ENCODE measurements at places on chromosomes 11 and 22. TPM values are rescaled to one million over a fixed set of nuclear protein-coding genes. Genes with fewer than 3 reads are reported as not detected.

DNA sequence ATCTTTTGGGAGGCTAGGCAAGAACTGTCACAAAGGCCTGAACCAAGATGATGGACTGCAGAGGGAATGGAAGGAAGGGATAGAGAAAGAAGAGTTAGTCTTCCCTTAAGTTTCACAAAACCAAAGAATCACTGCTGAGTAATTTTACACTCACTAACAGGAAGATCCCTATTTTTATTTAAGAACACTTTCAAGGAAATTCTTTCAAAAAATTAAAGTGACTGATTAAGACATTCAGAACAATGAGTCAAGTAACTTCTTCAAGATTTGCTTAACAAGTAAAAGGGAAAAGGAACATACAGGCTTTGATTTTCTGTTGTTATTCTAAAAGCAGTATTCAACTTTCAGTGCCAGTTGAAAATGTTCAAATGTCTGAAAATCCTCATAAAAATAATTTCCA, 3.1 kb downstream of the PITPNB start:
- DNase-seq: no peak
- H3K4me3 ChIP-seq: no peak overlapping the region
- no peaks in the 10 kb centered on the region for H3K27me3 ChIP-seq

- no peak for DNase-seq
- H3K27me3 ChIP-seq: no peaks in the 10 kb centered on the region
- H3K4me1 ChIP-seq: no peaks in the 10 kb centered on the region
- H3K4me3 ChIP-seq: no peak overlapping the region
- H3K36me3 ChIP-seq: no peaks in the 10 kb centered on the region
- H3K27ac ChIP-seq: no peak overlapping the region
Measured at GRCh38 chr22:50053861-50054260, 4.2 kb downstream of the TTLL8 start.

Gene RASGRP2
- 42.6 TPM for total RNA-seq

Gene FUT4
- 9.5 TPM for total RNA-seq

Gene KRTAP5-8
- total RNA-seq: 0.35 TPM

- H3K27me3 ChIP-seq: peaks cover 3% of the 10 kb centered on the region
- no peak for DNase-seq
- peak overlapping the region; percentile 32 for H3K4me3 ChIP-seq
Measured at GRCh38 chr22:24423519-24424000, 3.8 kb upstream of the ADORA2A start.

Gene TCN2
- total RNA-seq: 71.3 TPM

Gene MS4A7
- 47.6 TPM for total RNA-seq

DNA sequence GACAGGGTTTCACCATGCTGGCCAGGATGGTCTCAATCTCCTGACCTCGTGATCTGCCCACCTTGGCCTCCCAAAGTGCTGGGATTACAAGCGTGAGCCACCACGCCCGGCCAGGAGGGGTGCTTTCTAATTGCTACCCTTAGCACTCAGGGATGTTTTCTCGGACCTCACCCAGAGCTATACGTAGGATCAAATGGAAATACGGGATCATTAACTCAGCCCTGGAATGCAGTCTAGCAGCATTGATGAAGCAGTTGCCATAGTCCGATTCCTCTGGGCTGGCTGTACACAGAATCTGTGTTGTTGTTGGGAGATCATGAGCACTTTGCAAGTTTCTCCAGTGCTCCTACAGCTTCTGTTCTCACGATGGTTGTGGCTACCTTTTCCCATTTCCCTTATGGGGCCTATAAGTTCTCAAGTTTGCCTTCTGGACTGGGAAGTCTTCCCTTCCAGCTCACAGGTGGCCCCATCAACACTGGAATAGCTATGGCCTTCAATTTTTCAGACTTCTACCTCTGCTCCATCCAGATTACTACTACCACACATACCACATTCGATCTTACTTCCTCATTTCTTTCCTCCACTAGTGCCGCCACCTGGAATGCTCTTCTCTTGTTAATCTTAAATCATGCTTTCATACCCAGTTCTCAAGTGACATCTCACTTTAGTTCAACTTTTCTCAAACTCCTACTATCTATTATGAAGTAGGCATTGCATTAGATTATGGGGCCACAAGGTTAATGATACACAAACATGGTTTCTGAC, 16.1 kb upstream of the PCF11 start:
- no peaks in the 10 kb centered on the region for H3K4me1 ChIP-seq
- H3K4me3 ChIP-seq: no peak overlapping the region
- no peaks in the 10 kb centered on the region for H3K36me3 ChIP-seq
- H3K27ac ChIP-seq: no peak overlapping the region

DNA sequence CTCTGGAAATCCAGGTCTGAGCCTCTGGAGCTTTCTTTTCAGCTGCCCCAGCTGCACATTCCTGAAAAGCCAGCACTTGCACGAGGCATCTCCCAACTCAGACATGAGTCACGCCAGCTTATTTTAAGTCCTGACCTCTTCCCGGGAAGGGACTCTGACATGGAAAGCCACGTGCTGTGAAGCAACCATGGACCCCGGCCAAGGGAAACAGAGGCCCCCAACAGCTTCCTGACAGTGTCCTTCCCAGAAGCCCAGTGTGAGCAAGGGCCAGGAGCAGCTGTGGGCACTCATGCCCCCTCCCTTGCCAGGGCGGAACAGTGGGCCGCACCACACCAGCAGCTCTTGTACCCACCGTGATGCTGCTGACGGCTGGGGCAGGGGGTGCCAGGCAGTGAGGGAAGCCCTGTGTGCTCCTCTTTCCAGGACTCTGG, 118.8 kb upstream of the CADM1 start:
- H3K4me3 ChIP-seq: no peak overlapping the region
- H3K36me3 ChIP-seq: no peaks in the 10 kb centered on the region
- H3K27me3 ChIP-seq: no peaks in the 10 kb centered on the region
- no peak overlapping the region for H3K27ac ChIP-seq
- no peak for DNase-seq

Gene TMEM191C
- total RNA-seq: 1.4 TPM

Gene PGA5
- total RNA-seq: 0.35 TPM

DNA sequence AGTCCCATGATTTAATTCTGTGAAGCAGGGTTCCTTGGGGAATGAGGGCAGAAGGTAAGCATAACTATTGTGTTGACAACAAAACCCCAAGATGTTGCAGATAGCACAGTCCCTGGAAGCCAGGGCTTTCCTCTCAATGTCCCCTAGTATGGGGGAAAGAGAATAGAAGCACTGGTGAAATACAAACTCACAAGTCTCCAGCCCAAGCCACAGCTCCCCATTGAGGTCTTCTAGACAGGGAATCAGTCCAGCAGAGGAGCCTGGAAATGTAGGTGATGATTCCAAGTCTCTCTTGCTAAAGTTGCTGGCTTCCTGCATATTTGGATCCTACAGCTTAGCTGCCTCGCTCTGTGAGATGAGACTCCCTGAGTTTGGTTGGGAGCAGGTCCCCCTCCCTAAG, 31.7 kb upstream of the DRD2 start:
- H3K36me3 ChIP-seq: no peaks in the 10 kb centered on the region
- DNase-seq: no peak
- H3K27me3 ChIP-seq: no peaks in the 10 kb centered on the region
- H3K27ac ChIP-seq: no peak overlapping the region
- no peak overlapping the region for H3K4me3 ChIP-seq

Measured in kidney (tissue), 22 donors.